ENCODE measurements at places on chromosomes 11 and 22.

DNA sequence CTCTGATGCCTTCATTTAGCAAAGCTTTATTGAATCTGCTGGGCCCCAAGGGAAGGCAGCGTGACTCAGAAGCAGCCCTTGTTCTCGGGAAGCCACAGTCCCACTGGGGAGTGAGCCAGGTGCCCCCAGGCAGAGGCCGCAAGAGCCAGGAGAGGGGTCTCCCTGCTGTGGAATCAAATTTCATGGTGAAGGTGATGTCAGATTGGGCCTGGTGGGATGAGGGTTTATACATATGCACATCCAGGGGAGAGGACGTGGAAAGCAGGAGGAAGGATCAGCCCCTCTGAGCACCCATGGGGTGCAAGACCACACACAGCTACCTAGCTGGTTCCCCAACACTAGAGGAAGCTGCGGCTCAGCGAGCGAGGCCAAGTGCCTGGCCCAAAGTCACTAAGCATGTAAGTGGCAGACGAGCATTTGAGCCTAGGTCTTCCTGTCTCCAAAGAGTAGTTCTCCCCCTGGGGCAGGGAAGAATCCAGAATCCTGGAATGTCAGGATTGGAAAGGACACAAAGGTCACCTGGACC is 2.0 kb downstream of the SYNGR1 start:
- no peak for DNase-seq

DNA sequence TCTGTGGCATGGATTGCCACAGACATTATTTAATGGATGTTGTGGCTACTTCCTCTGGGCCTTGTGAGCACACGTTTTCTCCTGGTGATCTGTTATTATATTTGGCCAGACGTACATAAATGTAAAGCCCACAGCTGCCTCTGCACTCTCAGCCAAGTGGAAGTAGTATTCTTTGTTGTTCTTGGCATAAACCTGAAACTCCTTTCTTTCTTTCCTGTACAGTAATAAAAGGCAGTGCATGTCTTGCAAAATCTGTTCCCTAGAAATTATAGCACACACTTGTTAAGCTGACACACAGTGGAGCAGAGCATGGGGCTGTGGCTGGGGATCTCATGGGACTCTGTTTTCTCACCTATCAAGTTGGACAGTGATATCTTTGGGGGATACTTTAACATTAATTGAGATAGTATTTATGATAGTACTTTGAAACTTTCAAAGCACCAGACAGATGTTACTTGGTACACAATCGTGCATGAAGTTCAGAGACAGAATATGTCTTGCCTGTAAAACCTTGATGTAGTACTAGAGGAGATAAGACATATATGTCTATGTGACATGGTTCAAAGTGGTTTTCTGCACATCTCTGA is 20.9 kb downstream of the PANX1 start:
- DNase-seq: no peak

DNA sequence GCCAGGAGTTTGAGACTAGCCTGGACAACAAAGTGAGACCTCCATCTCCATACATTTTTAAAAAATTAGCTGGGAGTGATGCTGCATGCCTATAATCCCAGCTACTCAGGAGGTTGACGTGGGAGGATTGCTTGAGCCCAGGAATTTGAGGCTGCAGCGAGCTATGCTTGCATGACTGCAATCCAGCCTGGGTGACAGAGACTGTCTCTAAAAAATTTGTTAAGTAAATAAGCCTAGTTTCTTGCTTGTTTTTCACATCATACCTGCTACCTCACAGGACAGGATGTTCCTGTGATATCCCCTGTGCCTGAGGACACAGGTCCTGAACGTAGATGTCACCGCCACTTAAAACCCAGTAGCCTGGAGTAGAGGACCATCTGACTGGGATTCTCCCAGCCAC is 348.6 kb downstream of the MN1 start:
- DNase-seq: no peak

DNA sequence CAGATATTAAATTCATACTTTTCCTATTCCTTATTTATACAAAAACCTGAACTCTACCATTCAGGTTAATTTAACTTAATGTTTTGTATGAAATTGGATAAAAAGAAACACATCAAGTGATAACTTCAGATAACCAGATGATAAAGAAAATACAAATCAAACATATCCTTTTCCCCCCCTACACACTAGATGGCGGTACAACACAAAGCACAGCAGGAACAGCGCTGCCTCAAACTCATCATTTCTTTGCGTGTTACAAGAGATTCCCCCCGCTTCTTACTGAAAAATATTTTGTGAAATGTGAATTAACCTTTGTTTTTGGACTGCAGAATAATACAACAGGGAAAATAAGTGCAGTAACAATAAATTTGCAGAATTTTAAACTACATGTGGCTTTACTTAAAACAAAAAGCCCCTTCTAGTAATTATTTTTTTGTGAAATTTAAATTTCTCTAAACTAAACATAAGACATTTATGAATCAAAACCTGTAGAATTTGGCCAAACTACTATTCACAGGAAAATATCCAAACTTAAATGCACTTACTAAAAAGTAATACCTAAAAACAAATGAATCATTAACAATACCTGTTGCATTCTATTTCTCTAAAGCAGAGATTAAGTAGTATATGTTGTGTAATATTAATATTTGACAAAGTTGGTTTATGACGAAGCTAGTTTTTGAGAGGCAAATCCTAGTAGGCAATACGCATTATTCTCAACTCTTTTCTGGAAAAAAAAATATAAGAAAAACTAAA is 74.4 kb downstream of the ARHGAP32 start:
- no peak for DNase-seq

DNA sequence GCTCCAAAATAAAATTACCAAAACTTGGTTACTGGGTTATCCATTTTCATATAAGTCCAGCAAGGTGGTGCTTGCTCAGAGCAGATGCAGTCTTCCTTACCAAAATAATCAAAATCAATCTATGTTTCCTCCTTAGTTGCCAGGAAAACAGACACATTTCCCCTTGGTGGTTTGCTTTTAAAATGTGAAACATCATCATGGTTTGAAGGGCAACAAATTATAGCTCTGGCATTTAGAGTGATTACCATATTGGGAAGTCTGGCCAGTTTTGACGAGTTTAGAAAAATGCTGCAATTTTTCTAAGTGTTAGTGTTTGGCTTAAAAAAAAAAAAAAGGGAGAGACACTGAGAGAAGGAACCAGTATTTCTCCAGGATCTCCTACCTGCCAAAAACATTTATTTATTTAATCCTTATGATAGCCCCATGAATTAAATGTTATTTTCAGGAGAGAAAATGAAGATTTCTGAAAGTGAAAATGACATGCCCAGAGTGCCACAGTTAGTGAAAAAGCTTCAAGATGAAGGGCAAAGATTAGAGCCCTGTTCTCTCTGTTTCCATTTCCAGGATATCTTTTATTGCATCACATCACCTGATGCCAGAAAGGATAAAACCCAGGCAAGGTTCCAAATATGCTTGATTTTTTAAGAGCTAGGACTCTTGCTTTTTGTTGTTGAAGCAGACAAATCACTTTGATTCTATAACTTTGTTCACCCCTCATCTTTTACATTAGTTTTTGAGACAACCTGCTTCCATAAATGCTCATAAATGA is 29.6 kb upstream of the TBCEL start:
- DNase-seq: no peak

DNA sequence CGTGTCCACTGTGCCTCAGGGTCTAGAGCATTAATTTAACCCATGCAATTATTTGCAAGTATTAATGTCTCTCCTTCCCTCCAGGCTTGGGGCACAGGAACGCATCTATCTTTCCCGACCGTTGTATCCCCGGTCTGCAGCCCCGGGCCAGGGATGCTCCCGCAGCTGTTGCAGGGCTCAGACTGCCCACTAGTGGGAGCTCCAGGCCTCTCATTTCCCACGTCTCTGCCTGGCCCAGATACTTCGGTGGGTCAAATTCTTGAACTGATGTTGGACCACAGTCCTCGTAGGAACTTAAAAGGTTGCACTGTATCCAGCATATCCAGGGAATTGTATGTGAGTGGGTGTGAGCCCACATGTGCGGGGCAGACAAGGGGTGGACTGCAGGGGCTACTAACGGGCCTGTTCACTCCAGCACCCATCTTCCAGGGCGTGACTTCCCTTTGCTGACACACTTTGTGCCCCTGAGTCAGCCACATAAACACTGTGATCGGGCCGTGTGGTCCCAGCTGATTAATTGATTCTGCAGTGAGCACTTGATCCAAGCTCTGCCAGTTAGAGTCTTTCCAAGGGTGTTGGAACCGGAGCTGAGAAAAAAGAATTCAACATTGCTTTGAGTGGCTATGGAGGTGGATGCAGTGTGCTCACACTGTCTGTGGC is 451.3 kb downstream of the TBC1D22A start:
- DNase-seq: peak; percentile 12

- no peak for DNase-seq
Observed at GRCh38 chr11:68978626-68978930, 2.2 kb downstream of the MRGPRD start.

DNA sequence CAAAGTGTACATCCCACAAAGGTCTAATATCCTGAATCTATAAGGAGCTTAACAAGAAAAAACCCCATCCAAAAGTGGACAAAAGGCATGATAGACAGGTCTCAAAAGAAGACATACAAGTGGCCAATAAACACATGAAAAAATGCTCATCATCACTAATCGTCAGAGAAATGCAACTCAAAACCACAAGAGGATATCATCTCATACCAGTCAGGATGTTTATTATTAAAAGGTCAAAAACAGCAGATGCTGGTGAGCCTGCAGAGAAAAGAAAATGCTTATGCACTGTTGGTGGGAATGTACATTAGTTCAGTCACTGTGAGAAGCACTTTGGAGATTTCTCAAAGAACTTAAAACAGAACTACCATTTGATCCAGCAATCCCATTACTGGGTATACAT is 12.7 kb downstream of the LGALS12 start:
- DNase-seq: no peak

DNA sequence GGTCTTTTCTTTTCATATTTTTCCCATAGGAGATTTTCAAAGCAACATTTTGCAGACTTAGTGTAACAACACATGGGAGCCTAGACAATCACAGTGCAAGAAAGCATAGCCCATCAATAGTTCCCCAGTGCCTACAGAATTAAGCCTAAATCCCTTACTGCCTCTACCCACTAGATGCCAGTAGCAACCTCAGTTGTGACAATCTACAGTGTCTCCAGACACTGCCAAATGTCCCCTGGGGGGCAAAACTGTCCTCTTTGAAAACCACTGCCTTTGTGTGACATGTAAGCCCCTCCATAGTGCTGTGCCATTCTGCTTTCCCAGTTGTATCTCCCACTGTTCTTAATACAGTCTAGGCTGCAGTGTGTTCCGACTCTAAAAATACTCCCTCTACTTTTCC is 1329.0 kb downstream of the LRRC4C start:
- no peak for DNase-seq

GRCh38 chr11:1557051-1557884 is 14.8 kb downstream of the DUSP8 start:
- no peak for DNase-seq

GRCh38 chr11:6621711-6622211 is 2.5 kb upstream of the TPP1 start:
- no peak for DNase-seq

GRCh38 chr22:24894998-24895397 is 51.5 kb downstream of the LHFPL7 start:
- no peak for DNase-seq

GRCh38 chr22:41132550-41132949 is 40.2 kb downstream of the EP300 start:
- no peak for DNase-seq

DNA sequence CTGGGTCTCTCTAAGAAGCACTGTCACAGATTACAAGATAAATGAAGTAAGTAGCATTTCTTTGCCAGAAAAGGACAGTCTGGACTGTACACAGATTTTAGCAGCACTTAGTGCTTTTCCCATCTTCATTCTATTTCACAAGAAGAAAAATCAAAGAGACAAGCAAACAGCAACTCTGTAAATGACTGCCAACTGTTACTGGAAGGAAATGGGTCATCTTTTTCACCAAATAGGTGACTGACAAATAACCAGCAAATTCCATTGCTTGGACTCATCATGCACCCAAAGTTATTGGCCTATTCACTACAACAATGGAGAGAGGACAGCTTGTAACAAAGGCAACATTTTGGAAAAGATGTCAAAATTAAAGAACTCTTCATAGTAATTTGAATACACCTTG is 28.9 kb upstream of the CARD18 start:
- no peak for DNase-seq

DNA sequence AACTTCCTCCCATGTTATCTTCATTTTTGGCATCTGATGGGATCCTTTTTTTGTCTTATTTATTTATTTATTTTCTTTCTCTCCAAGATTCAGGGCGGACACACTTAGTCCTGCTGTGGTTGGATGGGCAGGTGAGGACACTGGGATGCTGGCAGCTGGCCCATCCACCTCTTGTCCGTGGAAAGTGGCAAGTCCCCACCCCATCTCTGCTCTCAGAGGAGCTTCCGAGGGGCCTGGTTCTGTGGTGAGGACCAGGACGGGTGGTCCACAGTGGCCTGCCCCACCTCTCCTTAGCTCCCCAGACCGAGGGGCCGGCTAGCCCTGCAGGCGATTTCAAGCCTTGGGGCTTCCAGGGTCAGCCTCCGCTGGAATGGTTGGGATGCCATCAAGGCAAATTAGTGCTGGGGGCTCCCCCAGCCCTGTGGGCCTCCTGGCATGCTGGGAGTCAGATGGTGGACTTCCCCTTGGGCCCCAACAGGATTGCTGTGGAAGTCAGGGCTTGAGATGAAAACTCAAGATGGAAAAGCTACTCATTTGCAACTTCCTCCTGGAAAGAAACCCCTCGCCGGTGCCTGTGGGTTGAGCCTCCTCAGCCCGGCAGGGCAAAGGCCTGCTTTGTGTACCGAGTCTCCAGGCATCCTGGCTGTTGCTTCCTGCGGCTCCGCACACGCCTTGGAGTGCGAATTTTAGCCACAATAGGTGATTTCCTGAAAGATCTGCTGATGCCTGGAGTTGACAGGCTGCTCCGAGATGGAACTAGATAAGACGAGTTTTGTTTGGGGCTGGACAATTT is 31.2 kb upstream of the LINC01488 start:
- no peak for DNase-seq

DNA sequence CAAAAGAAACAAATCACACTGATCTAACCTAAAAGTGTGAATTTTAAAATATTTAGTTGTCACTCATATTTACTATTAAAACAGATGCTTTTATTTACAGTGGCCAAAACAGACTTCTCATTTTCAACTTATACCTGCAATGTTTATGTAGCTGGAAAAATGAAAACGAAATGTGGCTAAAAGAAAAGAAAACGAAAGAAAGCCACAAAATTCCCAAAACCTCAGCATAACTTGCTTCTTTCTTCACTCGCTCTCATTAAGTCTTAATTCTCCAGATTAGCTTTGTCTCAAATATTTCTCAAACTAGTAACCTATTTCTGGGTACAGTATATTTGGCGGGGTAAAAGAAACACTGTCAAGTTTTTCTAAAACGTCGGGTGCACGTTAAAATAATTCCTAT is 693 bp downstream of the CSTF3 start:
- DNase-seq: no peak

- no peak for DNase-seq
Observed at GRCh38 chr22:19844377-19845053, 10.2 kb downstream of the GNB1L start.

GRCh38 chr22:33781411-33781810 is 138.9 kb downstream of the LARGE1 start:
- no peak for DNase-seq

GRCh38 chr11:57643802-57644201 is 5.9 kb downstream of the YPEL4 start:
- DNase-seq: no peak
